ENCODE measurements at places on chromosomes 2 and 18.

DNA sequence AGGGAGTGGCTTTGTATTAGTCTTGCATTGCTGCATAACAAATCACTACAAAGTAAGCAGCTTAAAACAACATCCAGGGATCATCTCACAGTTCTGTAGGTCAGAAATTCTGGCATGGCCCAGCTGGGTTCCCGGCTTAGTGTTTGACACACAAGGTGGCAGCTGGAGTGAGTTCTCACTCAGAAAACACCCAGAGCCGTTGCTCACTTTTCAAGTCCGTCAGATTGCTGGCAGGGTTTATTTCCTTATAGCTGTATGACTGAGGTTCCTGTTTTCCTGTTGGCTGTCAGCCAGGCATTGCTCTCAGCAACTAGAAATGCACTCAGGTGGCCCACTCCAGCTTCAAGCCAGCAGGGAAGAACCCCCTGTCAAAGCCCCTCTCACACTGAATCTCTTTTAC is 324.1 kb downstream of the CCDC178 start:
- peak; percentile 8 for DNase-seq

DNA sequence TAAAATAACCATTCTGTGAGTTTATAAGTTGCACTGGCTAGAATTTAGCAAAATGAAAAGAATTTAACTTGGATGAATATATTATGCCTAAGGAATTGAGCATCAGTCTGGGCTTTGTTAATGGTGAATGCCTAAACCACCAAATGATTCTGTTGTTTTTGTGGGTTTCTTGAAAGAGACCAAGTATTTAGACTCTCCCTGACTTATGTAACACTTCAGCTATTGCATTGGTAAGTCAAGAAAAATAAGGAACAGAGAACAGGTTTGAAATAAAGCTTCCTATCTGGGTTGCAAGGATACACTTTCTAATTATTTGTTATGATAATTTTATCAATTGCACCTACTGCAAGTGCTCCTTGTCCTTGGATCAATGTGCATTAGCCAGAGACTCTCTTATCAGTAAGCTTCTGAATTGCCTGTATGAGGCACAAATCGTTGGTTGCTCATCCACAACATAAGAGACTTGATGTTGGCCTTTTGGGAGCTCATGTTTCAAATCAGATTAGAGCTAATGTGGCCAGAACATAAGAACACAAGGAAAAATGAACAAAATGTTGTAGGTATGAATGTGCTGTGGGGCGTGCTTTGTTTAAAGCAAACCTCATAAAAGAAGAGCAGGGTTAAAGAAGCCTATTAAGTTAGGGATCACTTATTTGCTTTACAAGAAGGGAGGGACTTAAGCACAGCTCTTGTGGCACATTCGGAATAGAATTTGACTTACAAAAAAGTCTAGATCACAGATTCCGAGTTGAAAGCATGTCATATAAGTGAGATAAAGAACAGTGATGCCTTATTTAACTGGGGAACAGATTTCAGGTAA is 37.2 kb downstream of the PRKCE start:
- no peak for DNase-seq

DNA sequence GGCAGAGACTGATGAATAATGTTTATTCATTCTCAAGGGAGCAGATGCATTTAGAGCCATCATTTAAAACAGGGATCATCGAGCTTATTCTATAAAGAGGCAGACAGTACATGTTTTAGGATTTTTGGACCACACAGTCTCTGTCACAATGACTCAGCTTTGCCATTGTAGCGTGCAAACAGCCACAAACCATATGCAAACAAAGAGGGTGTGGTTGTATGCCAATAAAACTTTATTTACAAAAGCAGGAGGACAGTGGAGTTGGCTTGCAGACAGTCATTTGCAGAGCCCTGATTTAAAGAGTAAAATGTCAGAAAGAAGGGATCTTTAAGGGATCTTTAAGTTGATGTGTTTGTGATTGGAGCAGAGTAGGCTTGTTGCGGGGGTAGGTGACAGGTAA is 51.5 kb downstream of the SMIM21 start:
- DNase-seq, result no peak

DNA sequence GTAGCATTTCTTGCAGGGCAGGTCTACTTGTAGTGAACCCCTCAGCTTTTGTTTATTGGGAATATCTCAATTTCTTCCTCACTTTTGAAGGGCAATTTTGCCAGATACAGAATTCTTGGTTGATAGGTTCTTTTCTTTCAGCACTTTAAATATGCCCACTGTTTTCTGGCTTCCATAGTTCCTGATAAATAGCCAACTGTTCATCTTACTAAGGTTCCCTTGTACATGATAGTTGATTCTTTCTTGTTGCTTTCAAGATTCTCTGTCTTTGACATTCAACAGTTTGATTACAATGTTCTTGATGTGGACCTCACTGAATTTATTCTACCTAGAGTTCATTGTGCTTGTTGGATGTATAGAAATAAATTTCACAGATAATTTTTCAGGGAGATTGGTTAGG is 148.0 kb upstream of the MAPRE2 start:
- no peak for DNase-seq

DNA sequence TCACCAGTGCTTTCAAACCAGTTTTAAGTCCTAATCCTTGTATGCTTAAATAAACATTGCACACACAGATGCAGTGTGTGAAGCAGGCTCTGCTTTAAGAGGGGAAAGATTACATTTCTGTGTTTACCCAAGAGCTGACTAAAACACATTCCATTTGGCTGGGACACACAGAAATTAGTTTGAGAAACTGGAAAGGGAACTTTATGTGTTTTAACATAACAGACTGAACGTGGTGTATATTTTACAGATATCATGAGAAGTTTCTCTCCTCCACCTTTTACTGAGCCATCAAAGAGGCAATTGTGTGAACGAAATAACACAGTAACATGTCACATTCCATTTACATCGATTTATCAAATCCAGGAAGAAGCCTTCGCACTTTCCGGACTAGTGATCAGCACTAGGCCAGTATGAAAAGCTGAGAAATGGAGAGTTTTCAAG is 121.8 kb downstream of the MAIP1 start:
- no peak for DNase-seq

DNA sequence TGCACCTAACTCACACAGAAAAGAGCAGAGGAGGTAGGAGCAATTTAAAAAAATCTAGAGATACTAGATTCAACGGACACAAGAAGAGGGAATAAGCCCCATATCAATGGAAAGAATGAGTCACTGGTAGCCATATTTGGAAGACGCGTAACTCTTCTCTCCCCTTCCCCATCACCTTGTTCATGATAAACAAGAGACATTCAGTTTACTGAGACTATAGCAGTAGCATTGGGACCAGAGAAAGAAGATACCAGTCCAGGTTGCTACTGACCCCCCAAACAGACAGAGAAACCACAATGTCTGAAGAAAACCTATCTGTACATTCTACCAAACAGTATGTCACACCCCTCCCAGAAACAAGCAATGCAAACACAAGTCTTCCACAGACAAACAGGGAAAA is 81.1 kb downstream of the SLC66A3 start:
- no peak for DNase-seq

- no peak for DNase-seq
These were observed 56.9 kb downstream of the LPIN2 start for GRCh38 chr18:2956056-2956455.

GRCh38 chr2:237968048-237968862 is 1.4 kb downstream of the UBE2F start:
- peak; percentile 93 for DNase-seq

GRCh38 chr2:174902506-174903263 is 102.5 kb downstream of the CHN1 start:
- DNase-seq, result no peak

DNA sequence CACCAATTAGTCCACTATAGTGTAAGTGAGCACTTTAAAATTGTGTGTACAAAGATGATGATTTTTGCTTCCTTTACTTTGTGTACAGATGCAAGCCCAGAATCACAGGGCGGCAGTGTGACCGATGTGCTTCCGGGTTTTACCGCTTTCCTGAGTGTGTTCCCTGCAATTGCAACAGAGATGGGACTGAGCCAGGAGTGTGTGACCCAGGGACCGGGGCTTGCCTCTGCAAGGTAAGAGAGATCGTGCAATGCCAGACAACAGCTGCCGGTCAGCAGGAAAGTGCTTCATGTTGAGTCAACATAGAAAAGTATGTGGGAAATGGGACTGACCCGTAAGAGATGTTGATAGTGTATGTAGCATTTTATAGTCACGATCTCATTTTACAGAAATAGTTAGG is 156.8 kb upstream of the TTC39C start:
- DNase-seq, result no peak

DNA sequence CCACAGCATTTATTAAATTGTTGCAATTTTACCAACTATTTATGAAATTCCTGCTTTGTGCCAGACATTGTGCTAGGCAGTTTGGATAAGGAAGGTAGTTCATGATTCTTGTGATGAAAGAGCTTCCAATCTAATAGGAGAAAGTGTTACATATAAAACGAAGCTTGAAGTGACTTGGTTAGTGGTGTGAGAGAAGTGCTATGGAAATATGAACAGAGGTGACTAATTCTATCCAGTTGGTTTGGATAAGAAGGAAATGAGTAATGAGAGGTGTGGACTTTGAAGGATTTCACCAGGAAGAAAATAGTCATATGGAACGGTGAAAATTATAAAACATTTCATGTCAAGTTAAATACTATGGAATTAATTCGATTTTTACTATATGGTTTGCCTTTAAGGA is 48.6 kb downstream of the EML6 start:
- no peak for DNase-seq

DNA sequence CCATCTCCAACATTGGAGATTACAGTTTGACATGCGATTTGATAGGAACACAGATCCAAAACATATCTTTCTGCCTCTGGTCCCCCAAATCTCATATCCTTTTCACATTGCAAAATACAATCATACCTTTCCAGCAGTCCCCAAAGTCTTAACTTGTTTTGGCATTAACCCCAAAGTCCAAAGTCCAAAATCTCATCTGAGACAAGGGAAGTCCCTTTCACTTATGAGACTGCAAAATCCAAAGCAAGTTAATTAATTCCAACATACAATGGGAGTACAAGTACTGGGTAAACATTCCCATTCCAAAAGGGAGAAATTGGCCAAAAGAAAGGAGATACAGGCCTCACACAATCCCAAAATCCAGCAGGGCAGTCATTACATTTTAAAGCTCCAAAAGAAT is 265.4 kb downstream of the GULP1 start:
- DNase-seq, result no peak

DNA sequence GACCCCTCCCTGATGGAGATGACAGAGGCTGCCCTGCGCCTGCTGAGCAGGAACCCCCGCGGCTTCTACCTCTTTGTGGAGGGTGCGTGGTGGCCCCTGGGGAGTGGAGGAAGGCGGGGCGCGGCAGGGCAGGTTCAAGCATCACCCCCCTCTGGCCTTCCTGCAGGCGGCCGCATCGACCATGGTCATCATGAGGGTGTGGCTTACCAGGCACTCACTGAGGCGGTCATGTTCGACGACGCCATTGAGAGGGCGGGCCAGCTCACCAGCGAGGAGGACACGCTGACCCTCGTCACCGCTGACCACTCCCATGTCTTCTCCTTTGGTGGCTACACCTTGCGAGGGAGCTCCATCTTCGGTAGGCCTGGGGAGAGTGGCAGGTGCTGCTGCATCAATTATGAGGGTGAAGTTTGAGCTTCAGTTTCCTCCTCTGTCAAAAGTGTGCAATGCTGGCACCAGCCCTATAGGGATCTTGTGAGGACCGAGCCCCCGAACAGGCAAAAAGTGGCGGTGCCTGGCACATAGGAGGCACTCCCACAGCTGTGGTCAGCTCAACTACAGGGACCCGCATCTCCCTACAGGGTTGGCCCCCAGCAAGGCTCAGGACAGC is 2.2 kb downstream of the ALPI start:
- no peak for DNase-seq

DNA sequence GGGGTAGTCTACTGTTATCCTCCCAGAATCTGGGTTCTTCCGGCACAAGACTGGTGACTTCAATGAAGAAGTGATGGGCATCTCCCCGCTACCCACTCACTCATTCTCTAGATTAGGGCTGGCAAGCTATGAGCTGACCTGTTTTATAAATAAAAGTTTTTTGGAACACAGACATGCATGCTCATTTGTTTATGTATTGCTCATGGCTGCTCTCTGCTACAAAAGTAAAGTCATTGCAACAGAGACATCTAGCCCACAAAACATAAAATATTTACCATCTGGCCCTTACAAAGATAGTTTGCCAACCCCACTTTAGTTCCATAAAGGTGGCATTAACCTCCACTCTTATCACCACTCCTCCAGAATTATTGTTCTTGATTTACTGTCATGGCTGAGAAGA is 39.1 kb upstream of the SPATS2L start:
- no peak for DNase-seq

GRCh38 chr2:106523976-106524665 is 37.0 kb downstream of the CD8B2 start:
- DNase-seq, result peak; percentile 97

DNA sequence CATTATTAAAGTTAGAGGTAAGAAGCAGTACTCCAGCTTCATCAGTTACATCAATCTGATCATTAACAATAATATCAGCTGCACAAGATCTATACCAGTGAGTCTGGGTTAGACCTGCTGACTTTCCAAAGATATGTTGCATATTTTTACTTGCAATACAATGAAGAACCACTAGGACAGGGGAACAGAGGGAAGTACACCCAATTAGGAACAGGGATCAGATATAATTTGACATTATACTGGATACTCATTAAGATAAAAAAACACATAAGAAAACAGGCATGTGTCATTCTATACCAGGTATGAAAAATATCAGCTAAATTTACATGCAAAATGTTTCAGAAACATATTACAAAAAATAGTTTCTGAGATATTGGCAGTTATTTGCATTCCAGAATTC is 995.1 kb upstream of the DDX18 start:
- DNase-seq, result no peak

GRCh38 chr2:3290655-3291054 is 87.0 kb downstream of the EIPR1 start:
- DNase-seq, result no peak

- peak; percentile 97 for DNase-seq
These were observed 25.5 kb upstream of the YWHAQ start for GRCh38 chr2:9656270-9656766.

DNA sequence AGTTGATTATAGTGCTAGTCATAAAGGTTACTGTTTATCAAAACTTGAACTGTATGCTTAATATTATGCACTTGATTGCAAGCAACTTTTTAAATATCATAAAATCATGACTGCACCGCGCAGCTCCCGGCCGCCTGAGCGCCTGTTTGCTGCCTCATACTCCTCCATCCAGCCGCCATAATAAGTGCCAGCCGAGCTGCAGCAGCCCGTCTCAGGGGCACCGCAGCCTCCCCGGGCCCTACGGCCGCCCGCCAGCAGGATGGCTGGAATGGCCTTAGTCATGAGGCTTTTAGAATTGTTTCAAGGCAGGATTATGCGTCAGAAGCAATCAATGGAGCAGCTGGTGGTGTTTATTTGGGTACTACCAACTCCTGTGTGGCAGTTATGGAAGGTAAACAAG is 337.2 kb downstream of the PAX3 start:
- no peak for DNase-seq

GRCh38 chr2:221567231-221567760 is 4.8 kb downstream of the EPHA4 start:
- no peak for DNase-seq

DNA sequence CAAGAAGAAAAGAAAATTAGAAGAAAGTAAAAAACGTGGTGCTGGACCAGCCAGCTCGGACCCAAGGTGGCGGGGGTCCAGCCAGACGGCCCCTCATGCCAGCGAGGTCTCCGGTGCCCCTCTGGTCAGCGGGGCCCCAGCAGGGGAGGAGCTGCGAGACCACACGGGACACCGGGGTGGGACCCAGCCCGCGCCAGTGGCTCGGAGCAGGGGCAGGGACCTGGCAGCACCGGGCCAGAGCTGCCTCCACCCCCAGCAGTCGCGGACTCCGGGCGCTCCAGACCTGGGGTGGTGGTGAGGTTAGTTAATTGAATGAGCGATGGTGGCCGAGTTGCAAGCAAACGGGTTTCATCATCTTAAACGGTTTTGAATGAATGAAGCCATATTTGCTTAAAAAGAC is 289.9 kb upstream of the MC4R start:
- DNase-seq, result no peak
